MG63 (cell line): ENCODE measurements at places on chromosomes 6 and 20. TPM values are rescaled to one million over a fixed set of nuclear protein-coding genes. Genes with fewer than 3 reads are reported as not detected.

DNA sequence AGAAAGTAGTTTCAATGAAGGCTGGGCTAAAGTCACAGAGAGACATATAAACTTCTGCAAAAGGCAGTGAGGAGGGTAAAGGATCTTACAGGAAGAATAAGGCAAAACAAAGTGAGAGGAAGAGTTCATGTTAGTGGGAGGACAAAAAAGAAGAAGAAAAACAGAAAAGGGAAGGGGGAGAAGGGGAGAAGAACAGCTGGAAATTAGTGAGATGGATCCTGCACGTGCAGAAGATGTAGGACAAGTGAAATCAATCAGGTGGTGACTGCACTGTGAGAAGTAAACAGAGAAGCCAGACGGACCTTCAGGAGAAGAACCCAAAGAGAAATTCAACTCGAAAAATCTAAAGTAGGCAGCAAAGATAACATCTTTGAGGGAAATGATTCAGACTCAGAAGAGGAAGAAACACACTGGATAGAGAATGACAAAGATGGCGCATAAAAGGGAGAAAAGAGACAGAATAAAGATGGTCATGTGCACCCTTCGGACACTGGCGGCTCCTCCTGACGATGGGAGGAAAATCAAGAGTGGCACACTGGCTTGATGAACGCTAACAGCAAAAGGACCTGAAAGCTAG, 105.9 kb downstream of the MYB start:
- DNase-seq: no peak

DNA sequence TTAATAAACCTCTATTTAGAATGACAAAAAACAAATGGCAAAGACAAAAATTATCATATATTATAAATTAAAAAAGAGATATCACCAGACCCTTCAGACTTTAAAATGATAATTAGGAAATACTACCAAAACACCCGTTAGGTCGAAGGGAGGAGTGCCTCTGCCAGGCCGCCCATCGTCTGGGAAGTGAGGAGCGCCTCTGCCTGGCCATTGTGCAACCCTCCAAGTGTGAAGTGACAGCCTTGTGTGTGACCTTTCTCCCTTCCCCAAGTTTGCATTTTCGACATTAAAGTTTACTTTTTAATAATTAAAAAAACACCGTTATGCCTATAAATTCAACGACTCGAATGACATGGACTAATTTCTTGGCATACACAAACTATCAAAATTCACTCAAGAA, 64.5 kb upstream of the TASP1 start:
- DNase-seq: no peak

DNA sequence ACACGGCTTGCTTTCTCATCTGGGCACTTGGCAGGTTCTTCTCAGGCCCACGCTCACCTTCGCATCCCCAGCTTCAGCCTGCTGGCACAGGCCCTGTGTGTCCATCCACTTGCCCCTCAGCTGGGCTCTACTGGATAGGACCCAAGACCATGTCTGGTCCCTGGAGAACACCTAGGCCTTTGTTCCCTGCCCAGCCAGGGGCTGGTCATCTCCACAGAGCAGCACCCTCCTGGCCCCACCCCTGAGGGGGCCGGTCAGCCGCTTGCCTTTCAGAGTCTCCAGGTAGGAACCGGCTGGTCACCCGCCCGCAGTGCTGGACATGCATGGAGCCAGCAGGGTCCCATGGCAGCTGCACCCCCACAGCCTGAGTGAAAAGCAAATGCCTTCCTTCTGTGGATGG, 191.2 kb downstream of the SYNDIG1 start:
- no peak for DNase-seq

GRCh38 chr20:43431134-43431519, 26.6 kb upstream of the SRSF6 start:
- no peak for DNase-seq

GRCh38 chr6:57224769-57225515, 2.8 kb upstream of the RAB23 start:
- no peak for DNase-seq

- DNase-seq: no peak
These were observed 134.7 kb upstream of the CDYL start for GRCh38 chr6:4641461-4641860.

- no peak for DNase-seq
These were observed 12.9 kb upstream of the OCSTAMP start for GRCh38 chr20:46563170-46563859.

- DNase-seq: no peak
These were observed 27.6 kb downstream of the TREML4 start for GRCh38 chr6:41255638-41256246.

GRCh38 chr6:83868639-83869038, 9.2 kb downstream of the CYB5R4 start:
- no peak for DNase-seq

DNA sequence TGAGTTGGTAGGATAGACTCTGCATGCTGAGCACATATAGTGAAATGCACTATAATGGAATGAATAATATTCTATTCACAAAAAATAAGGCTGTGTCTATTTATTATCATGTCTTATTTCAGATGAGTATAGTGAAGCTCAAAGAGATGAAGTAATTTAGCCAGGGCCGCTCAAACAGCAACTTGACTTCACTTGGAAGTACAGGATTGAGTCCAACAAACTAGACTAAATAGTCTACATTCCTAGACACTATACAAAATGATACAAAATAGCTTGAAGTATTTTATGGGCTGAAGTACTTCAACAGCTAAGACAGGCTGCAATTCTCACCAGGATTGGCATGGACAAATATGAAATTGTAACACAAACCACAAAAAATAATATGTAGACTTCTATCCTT, 144.5 kb upstream of the DST start:
- DNase-seq: no peak

DNA sequence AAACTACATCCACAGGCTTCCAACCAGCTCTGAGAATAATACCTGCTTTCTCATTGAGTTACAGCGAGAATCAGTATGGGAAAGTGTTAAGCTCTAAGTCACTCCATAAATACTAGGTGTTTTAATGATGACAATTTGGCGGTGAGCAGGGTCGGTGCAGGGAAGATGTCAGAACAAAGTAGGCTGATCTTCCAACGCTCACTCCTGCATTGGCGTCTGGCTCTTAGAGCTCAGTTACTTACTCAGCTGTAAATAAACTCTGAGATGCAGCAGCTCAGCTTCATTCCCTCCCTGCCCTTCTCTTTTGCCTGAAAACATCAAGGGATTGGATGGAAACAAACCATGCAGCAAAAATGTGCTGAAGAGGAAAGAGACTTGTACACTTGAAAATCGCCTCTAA, 102.5 kb upstream of the SPACA1 start:
- no peak for DNase-seq

GRCh38 chr20:31522731-31523130, 8.5 kb downstream of the HM13 start:
- no peak for DNase-seq

- DNase-seq: no peak
These were observed 2.8 kb upstream of the DIDO1 start for GRCh38 chr20:62929051-62929538.

DNA sequence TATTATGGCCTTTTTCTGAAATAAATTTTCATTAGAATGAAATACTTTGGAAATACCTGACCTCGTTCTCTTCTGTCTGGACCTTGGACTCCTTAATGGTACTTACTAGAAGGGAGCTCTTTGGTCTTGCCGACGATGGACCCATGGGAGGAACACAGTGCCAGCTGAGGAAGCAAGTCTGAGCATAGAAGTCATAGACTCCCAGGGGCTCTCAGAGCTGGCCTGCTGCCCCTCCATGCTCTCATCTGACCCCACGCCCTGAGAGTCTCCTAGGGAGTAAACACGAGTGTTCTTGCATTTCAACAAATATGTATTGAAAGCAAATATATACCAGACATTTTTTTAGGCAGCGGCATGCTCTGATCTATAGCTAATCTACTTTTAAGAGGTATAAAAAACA, 87.8 kb downstream of the PLEKHG1 start:
- no peak for DNase-seq

- no peak for DNase-seq
These were observed 184.3 kb downstream of the SOX4 start for GRCh38 chr6:21777846-21778245.

- DNase-seq: no peak
These were observed 31.2 kb upstream of the RALGAPA2 start for GRCh38 chr20:20743511-20744169.

DNA sequence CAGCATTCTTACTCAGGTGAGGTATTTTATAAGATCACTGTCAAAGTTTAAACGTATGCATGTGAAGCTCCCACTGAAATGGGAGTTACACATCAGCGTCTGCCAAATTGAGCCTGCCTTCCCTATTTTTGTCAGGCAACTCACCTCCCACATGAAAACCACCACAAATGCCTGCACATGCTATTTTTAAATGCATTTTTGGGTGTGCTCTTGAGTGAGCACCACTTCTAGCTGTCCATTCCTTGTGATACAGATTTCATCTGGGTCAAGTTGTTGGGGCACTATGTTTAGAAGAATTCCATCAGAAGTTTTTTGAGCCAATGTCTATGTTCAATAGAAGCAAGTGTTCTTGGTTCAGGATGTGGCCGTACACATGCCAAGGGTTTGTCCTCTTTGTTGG, 71.7 kb upstream of the RIPPLY2 start:
- DNase-seq: no peak

GRCh38 chr6:149750136-149750609, 632 bp downstream of the PCMT1 start:
- peak; percentile 64 for DNase-seq

DNA sequence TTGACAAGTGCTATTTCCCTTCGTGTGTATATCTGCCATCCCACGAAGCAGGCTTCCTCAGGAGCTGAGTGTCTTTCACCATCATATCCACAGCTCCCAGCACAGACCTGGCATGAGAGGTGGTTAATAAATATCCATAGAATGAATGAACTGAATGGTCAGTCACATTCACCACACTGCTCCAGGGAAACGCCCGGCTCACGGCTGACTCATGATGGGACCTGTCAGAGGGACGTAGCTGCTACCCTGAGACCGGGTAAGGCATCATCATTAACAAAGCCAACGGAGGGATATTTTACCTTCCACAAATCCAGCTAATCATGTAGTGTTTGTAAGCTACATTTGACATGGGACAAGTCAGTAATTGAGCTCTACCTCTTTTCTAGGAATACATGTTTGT, 12.5 kb downstream of the AGPAT4 start:
- no peak for DNase-seq

DNA sequence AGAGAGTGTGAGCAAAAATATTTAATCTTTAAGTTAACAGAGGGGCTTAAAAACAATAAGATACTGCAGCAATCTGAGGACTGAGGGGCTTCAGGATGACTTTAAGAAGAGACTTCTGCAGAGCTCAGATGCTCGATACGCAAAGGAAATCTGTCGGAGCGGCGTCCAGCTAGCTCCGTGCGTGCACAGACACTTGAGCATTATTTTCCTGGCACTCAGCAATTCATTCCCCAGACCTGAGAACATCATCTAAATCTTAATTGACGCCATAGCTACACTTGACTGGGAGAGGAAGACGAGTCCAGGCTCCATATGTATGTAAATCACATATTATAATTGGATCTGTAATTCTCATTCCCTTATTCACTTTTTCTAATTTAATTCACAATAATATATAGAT, 228.2 kb downstream of the SOD2 start:
- DNase-seq: no peak

- DNase-seq: no peak
These were observed 11.5 kb upstream of the ZBTB22 start for GRCh38 chr6:33329058-33329457.

- no peak for DNase-seq
These were observed 13.4 kb downstream of the TRIM38 start for GRCh38 chr6:25975923-25976560.

DNA sequence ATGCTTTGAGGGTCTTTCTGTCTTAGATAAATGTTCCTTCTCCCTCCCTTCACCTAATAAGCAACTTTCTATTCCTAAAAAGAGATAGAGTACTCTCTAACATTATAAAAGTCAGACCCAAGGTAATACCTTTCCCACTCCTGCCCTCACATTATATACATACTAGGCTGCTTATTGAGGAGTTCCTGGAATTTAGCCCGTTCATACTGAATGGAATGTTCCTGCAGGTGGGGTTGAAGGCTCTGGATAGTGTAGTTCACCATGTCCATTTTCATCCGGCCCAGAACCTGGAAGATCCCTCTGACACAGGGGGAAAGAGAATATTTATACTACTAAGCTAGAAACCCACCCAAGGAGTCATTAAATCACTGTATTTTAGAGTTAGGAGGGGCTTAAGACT, 20.4 kb downstream of the TCP11 start:
- no peak for DNase-seq

The RSPO4 gene
- 0.42 and 0.82 TPM in 2 replicates for total RNA-seq

The WASF1 gene
- total RNA-seq: 4.7 and 4.8 TPM in 2 replicates

The BANF2 gene
- total RNA-seq: not detected in 2 replicates

The SIGLEC1 gene
- total RNA-seq: not detected in 2 replicates

The TSBP1 gene
- total RNA-seq: not detected in 2 replicates
